ENCODE measurements at places on chromosomes 2 and 18.

GRCh38 chr2:185771396-185771795 is 32.8 kb downstream of the FSIP2 start:
- peaks cover 11% of the 10 kb centered on the region for H3K36me3 ChIP-seq
- no peak overlapping the region for H3K27ac ChIP-seq
- no peak overlapping the region for H3K4me3 ChIP-seq
- no peaks in the 10 kb centered on the region for H3K27me3 ChIP-seq
- no peak for DNase-seq
- H3K4me1 ChIP-seq: no peaks in the 10 kb centered on the region

DNA sequence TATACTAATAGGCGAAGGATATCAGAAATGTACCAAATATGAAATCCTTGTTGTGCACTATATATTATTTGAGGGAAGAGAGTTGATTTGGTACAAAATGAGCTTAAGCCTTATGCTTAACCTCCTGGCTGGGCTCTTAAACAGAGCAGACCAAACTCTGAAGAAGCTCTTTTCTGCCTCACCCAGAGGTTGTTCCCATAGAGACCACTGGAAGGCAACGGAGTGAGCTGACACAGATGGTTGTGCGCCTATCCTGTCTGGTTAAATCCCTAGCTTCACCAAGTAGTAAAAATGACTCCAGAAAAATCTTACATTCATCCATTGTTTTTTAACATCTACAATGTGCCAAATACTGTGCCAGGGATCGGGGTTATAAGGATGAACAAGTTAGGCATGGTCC is 55.9 kb upstream of the NOL4 start:
- no peak overlapping the region for H3K4me3 ChIP-seq
- H3K27me3 ChIP-seq: no peaks in the 10 kb centered on the region
- DNase-seq: no peak
- no peaks in the 10 kb centered on the region for H3K4me1 ChIP-seq
- no peaks in the 10 kb centered on the region for H3K36me3 ChIP-seq

DNA sequence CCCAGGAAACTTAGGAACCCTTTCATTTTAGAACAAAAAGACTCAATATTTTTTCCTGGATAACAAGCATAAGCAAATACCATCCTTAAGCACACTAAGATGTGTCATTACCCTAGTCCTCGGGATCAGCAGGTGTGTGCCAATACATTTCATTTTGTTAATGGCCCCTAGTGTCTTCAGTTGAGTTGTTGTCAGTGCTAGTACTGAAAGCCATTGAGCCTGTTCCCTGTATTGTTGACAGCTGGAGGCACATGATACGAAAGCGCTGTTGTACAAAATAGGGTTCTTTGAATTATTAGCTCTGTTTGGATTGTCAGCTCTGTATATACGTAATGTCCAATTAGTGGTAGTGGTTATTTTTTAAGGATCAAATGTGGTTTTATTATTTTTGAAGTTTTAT is 29.5 kb downstream of the VAPA start:
- peaks cover 60% of the 10 kb centered on the region for H3K36me3 ChIP-seq
- no peaks in the 10 kb centered on the region for H3K27me3 ChIP-seq
- no peak overlapping the region for H3K4me3 ChIP-seq
- no peak overlapping the region for H3K27ac ChIP-seq
- H3K4me1 ChIP-seq: no peaks in the 10 kb centered on the region

DNA sequence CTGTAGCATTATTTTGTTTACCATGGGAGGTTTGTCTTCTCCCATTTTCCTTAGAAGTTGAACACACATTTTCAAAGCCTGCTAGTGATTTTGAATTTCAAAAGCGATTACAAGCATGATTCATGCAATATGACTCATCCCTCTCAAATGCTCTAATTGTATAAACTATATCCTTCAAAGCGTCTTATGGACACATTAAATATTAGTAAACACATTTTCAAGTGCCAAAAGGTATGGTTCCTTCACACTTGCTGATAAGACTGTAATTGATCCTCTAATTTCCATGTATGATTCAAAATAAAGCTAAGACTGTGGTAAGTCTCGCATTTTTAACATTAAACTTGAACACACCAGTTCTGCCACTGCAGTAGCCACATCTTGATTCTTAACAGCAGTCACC is 512.9 kb downstream of the LRRTM4 start:
- no peaks in the 10 kb centered on the region for H3K4me1 ChIP-seq
- no peaks in the 10 kb centered on the region for H3K27me3 ChIP-seq
- no peak overlapping the region for H3K4me3 ChIP-seq
- H3K36me3 ChIP-seq: no peaks in the 10 kb centered on the region

GRCh38 chr18:22977847-22978701 is 44.9 kb downstream of the RBBP8 start:
- peak overlapping the region; percentile 78 for H3K27ac ChIP-seq
- peak; percentile 83 for DNase-seq
- peaks cover 9% of the 10 kb centered on the region for H3K36me3 ChIP-seq
- H3K4me3 ChIP-seq: no peak overlapping the region
- peaks cover 17% of the 10 kb centered on the region for H3K4me1 ChIP-seq

- no peaks in the 10 kb centered on the region for H3K27me3 ChIP-seq
- no peaks in the 10 kb centered on the region for H3K4me1 ChIP-seq
- DNase-seq: no peak
- no peak overlapping the region for H3K4me3 ChIP-seq
- H3K36me3 ChIP-seq: no peaks in the 10 kb centered on the region
Observed at GRCh38 chr2:204503869-204504268, 41.4 kb upstream of the PARD3B start.

GRCh38 chr2:181041661-181042060 is 61.3 kb downstream of the UBE2E3 start:
- H3K4me3 ChIP-seq: no peak overlapping the region
- H3K27ac ChIP-seq: no peak overlapping the region
- H3K4me1 ChIP-seq: peaks cover 17% of the 10 kb centered on the region

DNA sequence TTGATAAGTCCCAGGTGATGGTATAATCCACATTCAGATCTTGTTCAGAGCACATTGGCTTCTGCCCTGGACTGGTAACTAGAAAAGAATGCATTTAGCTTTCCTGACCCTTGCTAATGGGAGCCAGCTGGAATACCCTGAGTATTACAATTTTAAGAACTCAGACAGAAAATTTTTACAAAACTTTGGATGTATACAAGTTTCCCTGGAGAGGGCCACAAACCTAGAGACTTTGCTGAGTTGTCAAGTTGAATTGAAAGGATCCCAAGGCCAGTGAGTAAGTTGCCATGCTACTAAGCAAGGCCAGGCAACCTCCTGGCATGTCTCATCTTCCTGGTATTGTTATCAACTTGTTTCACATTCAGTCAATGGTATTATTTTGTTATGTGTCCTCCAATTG is 20.0 kb upstream of the NABP1 start:
- no peak overlapping the region for H3K4me3 ChIP-seq
- no peak overlapping the region for H3K27ac ChIP-seq
- DNase-seq: peak; percentile 16
- peaks cover 7% of the 10 kb centered on the region for H3K4me1 ChIP-seq
- no peaks in the 10 kb centered on the region for H3K27me3 ChIP-seq
- H3K36me3 ChIP-seq: no peaks in the 10 kb centered on the region

- no peak overlapping the region for H3K4me3 ChIP-seq
- 0 out of 2 replicates have a peak overlapping the region, but pooled peaks have one; percentile 2 for H3K27ac ChIP-seq
- peaks cover 23% of the 10 kb centered on the region for H3K4me1 ChIP-seq
- H3K27me3 ChIP-seq: no peaks in the 10 kb centered on the region
- no peaks in the 10 kb centered on the region for H3K36me3 ChIP-seq
Observed at GRCh38 chr2:36338827-36339145, 16.8 kb upstream of the CRIM1 start.

DNA sequence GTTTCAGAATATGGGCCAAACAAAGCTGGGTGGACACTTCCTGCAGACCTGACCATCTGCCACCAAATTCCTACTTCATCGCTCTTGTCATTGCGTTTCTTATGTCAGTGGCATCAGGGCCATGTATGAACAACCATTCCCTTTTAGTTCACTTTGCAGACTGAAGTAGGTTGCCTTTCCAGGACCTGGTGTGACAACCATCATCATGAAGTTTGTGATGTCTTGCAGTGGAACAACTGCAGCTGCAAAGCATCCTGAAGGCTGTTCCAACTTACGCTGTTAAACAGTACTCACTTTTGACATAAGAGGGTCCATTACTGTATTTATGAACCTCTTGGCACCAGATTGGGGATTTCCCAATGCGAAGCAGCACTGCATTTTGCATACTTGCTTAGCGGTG is 511.6 kb downstream of the ARHGAP15 start:
- no peaks in the 10 kb centered on the region for H3K36me3 ChIP-seq
- H3K4me1 ChIP-seq: no peaks in the 10 kb centered on the region
- no peak overlapping the region for H3K27ac ChIP-seq
- no peak for DNase-seq

DNA sequence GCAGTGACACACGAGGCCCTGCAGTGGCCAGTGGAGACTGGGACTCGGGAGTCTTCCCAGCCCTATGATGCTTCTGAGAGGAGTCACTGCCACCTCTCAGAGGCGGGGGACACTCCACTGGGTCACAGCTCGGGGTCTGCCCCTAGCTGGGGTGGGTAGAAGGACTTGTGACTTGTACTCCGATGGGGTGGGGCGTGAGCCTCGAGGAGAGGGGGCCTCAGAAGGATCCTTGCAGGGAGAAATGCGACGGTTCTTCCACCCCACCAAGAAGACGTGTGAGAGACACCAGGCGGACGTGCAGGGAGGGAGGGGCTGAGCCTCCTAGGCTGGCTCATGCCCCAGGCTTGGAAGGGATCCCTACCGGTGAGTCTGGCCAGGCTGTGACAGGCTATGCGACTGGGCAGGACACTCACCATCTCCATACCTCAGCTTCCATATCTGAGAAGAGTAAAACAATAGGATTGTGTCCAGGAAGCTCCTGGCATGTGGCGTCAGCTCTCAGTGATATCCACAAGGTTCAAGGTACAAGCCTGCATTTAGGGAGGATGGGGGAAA is 11.1 kb upstream of the OTOS start:
- peak; percentile 12 for DNase-seq
- no peak overlapping the region for H3K4me3 ChIP-seq
- no peaks in the 10 kb centered on the region for H3K4me1 ChIP-seq
- peaks cover 23% of the 10 kb centered on the region for H3K27me3 ChIP-seq
- H3K36me3 ChIP-seq: no peaks in the 10 kb centered on the region

- H3K4me3 ChIP-seq: peak overlapping the region; percentile 34
- peaks cover 31% of the 10 kb centered on the region for H3K4me1 ChIP-seq
- DNase-seq: peak; percentile 96
- no peaks in the 10 kb centered on the region for H3K27me3 ChIP-seq
- no peaks in the 10 kb centered on the region for H3K36me3 ChIP-seq
Observed at GRCh38 chr2:220619525-220620220, 952.4 kb downstream of the EPHA4 start.

DNA sequence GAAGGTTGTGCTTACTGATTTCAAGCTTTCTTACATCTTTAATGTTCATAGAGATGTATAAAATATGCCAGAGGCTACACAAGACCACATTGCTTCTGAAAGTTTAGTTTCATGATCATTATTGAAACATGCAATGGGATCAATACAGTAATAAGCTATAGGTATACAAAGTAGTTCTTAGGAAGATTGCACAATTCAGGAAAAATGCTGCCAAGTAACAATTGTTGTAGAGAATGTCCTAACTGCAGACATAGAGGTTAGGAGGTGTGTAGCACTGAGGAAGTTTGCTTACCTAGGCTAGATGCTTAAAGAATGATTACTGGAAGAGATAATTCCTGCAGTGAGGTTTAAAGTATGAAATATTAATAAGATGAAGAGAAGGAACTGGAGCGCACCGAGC is 259.5 kb upstream of the CYRIA start:
- H3K27ac ChIP-seq: no peak overlapping the region
- H3K27me3 ChIP-seq: no peaks in the 10 kb centered on the region
- H3K4me1 ChIP-seq: no peaks in the 10 kb centered on the region
- H3K36me3 ChIP-seq: no peaks in the 10 kb centered on the region
- no peak overlapping the region for H3K4me3 ChIP-seq
- DNase-seq: no peak

- no peak overlapping the region for H3K4me3 ChIP-seq
- H3K4me1 ChIP-seq: no peaks in the 10 kb centered on the region
- H3K36me3 ChIP-seq: no peaks in the 10 kb centered on the region
- no peak for DNase-seq
Observed at GRCh38 chr2:108547606-108548005, 13.3 kb downstream of the LIMS1 start.

- H3K27me3 ChIP-seq: peaks cover 17% of the 10 kb centered on the region
- no peaks in the 10 kb centered on the region for H3K36me3 ChIP-seq
- no peak overlapping the region for H3K4me3 ChIP-seq
Observed at GRCh38 chr2:15744820-15745219, 153.2 kb downstream of the DDX1 start.

GRCh38 chr2:99338029-99338585 is 918 bp downstream of the EIF5B start:
- DNase-seq: peak; percentile 19
- H3K27me3 ChIP-seq: no peaks in the 10 kb centered on the region
- H3K36me3 ChIP-seq: no peaks in the 10 kb centered on the region
- peaks cover 34% of the 10 kb centered on the region for H3K4me1 ChIP-seq
- H3K27ac ChIP-seq: no peak overlapping the region

- no peaks in the 10 kb centered on the region for H3K4me1 ChIP-seq
- H3K36me3 ChIP-seq: no peaks in the 10 kb centered on the region
- H3K27me3 ChIP-seq: peaks cover 74% of the 10 kb centered on the region
- no peak for DNase-seq
Observed at GRCh38 chr2:205858881-205859441, 176.7 kb downstream of the NRP2 start.

Data from PC-3 (cell line).